ENCODE measurements at places on chromosomes 12 and 14.

DNA sequence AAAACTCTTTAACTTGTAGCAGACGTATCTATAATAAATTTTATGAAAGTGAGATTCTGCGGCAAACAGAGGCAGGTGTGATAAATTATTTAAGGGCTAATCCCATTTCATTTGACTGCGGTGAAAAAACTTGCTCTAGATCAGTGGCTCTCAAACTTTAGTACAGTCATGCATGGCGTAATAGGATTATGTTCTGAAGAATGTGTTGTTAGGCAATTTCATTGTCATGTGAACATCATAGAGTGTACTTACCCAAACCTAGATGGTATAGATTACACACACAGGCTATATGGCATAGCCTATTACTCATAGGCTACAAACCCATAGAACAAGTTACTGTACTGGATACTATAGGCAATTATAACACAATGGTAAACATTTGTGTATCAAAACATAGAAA lies 83.7 kb downstream of the HEATR5A start:
- no peak for DNase-seq

DNA sequence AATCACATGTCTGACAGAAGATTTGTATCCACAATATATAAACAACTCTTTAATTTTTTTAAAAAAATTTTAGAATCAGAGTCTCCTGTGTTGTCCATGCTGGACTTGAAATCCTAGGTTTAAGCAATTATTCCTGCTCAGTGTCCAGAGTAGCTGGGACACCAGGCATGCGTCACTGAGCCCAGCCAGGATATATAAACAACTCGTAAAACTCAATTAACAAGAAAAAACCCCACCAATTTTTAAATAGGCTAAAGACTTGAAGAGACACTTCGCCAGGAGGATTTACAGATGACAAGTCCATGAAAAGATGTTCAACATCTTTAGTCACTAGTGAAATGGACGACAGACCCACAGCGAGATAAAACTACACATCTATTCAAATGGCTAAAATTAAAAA lies 2.0 kb upstream of the SCN8A start:
- no peak for DNase-seq

DNA sequence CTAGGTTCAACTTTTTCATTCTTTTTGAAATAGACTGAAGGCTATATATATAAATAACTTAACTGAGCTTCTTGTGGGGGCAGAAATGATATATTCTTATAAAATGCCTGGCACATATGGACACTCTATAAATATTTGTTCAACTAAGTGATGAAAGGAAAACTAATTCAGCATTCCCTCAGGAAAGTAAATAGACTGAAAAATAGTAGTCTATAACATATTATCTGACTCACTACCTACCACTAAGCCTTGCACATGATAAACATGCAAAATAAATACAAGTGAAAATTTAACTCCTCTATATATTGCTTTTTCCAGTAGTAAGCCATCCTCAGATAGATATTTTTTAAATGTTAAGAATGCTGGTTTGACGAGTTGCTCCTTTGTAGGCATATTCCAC lies 15.7 kb upstream of the BMAL2 start:
- no peak for DNase-seq

GRCh38 chr14:94388384-94389103 lies at the start of gene SERPINA1:
TSS of gene SERPINA1 (minus strand) at chr14:94388602. CDS start at chr14:94383237, 5,365 bp downstream.
- DNase-seq, result no peak

DNA sequence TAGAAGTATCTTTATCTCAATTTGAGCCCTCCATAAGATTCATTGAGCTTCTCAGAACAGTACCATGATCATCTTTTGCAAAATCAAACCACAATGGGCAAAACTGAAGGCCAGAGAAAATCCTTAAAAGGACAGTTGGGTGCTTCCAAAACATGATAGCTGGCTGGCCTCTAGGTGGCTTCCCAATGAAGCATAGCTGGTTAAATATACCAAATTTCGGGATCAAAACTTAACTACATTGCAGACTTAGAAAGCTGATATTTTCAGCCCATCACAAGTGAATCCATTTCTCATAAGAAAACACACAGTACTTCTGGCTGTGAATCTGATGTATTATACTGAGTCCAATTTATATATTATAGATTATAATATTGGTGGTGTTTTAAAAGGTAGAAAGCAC lies 15.3 kb upstream of the PIK3C2G start:
- no peak for DNase-seq

- DNase-seq, result no peak
Measured at GRCh38 chr12:66984962-66985361, 284.2 kb upstream of the CAND1 start.

- no peak for DNase-seq
Measured at GRCh38 chr12:26246483-26247164, 51.3 kb downstream of the SSPN start.

DNA sequence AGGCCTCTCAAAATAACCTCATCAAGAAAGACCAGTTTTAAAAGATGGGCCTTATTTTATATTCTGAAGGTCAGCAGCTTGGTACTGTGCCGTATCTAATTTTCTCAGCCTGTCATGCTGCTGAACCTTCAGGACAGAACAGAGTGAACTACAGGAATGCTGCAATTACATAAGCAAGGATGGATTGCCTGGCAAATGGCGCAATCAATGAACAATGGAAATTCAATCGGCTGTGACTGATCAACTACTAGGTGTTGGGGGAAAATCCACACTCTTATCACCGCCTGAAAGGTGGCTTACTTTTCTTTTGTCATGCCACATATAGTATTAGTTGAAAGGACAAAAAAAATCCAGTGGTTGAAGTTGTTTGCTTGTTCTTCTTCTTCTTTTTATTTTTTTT lies 8.5 kb downstream of the ACSS3 start:
- no peak for DNase-seq

GRCh38 chr12:9925705-9926393 lies 6.3 kb downstream of the CLEC2A start:
- DNase-seq, result no peak

- no peak for DNase-seq
Measured at GRCh38 chr12:112973011-112973735, 5.1 kb upstream of the OAS2 start.

- no peak for DNase-seq
Measured at GRCh38 chr14:104681689-104682074, 7.7 kb upstream of the INF2 start.

GRCh38 chr14:57254884-57255283 lies 13.8 kb downstream of the EXOC5 start:
- DNase-seq, result no peak

DNA sequence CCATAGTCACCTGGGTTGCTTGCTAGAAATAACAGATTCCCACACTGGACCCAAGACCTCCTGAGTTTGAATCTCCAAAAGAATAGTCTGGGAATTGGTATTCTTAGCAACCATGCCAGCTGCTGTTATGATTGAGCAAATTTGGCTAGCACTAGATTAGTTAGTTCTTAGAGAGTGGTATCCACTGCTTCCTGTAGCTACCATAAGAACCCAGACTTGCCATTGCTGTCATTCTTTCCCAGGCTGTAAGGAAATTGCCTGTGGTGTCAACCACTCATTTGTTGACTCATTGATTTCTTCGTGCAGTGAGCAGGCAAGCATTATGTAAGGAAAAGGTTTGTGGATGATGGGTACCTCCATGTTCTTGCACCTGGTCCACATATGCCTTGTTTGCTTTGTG lies 201.8 kb upstream of the RGS6 start:
- DNase-seq, result no peak

DNA sequence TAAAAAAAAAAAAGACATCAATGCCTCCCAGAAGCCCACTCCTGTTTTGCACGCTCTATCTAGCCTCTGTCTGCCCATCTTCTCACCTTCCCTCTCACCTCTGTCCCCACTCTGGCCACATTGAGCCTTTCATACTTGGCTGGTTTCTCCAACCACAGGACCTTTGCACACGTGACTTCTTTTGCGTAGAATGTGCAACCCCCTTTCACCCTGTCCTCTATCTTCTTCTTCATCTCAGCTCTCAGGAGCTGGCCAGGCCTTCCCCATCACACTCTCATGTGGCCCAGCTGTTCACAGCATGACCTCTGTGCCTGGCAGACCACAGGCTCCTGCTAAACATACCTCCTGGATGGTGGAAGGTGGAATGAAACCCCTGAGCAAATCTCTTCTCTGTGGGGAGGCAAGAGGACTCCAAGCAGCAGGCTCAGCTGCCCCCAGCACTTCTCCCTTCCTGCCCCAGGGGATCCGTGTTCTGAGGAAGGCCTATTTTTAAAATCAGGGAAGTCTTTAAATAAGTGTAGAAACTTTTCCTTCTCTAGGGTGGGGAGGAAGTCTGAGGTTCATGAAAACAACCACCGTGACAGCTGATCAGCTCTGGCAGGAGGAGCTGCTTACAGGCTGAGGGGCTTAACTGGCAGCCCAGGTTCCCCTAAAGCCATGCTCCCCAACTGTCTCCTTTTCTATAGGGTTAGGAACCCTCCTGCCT lies 11.6 kb downstream of the HVCN1 start:
- no peak for DNase-seq

DNA sequence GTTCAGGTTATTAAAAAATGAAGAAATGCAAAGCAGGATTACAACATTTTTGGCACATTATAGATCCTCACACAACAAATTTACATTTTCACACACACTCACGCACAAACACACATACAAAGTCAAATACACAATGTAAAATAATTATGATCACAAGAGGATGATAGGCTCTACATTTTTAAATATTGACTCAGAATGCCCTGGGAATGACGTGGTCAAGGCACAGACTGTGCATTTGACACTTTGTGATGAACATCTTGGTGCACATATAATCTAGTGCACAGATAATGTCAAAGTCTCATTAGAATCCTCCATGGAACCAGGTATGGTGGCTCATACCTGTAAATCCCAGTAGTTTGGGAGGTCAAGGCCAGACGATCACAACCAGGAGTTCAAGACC lies 49.4 kb downstream of the DPF3 start:
- no peak for DNase-seq

DNA sequence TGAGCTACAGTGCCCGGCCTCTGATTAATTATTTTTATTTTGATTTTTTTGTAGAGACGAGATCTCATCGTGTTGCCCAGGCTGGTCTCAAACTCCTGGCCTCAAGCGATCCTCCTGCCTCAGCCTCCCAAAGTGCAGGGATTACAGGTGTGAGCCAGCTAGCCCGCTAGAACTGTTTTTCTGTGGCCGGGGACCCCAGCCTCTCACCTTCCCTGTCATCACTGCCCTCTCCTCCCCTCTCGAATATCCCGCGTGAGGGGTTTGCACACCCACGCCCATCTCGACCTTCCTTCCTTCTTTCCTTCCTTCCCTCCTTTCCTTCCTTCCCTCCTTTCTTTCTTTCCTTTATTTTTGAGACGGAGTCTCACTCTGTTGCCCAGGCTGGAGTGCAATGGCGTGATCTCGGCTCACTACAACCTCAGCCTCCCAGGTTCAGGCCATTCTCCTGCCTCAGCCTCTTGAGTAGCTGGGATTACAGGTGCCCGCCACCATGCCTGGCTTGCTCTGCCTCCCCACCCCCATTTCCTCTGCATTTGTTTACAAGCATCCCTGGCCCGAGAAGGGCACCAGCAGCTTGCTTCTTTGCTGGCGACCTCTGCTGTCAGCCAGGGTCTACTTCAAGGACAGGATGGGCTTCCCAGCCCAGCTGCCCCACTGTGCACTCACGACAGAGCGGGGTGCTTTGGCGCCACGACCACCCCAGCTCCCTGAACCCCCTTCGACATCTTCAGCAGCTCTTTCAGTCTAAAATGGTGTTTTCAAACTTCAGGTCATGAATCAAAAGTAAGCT lies 4.3 kb upstream of the TRAF3 start:
- no peak for DNase-seq

DNA sequence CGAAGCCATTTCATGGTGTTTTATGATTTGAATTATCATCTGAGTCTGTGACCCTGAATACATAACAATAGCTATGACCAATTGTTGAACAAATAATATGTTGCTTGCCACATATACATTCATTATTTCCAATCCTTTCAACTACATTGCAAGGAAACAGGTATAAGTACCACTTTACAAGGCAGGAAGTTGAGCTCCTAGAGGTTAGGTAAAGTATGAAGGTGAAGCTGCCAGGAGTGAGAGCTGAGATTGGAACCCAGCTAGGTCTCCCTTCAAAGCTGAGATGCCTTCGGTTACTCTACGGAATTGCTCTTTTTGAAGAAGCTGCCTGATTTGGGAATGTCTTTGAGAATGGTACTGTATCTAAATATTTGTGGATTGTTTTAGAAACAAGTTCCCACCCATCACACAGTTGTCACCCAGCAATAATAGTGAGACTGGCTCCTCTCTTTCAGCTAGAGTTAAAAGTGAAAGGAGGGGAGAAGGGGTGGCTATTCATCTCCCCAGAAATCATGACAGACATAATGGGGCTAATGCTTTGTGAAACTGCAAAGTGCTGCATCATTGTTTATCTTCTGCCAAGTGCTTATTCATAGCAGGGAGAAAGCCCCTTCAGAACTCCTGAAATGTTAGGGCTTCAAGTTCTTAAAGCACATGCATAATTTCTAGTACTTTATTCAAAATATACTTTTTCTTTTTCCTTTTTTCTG lies 75.9 kb upstream of the AMIGO2 start:
- no peak for DNase-seq

DNA sequence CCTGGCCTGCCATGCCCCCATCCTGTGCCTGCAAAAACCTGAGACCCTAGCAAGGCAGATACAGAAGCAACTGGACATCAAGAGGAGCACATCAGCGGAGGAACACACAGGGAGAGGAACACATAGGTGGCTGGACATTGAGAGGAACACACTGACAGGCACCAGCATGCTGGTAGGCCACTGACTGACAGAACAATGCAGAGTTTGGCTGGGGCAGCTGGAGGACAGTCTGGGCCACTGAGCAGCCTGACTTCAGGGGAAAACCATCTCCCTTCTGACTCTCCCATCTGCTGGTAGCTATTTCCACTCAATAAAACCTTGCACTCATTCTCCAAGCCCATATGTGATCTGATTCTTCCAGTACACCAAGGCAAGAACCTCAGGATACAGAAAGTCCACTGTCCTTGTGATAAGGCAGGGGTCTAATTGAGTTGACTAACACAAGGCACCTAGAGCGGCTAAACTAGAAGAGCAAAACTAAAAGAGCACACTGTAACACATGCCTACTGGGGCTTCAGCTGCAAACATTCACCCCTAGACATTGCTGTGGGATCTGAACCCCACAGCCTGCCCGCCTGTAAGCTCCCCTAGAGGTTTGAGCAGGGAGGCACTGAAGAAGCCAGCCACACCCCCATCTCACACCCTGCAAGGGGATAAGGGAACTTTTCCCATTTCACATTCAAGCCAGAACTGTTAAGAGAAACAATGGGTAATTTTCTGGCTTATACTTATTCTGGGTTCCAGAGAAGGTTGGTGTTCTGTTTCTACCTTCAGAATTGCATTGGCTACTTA lies 22.1 kb downstream of the CLECL1 start:
- DNase-seq, result no peak

DNA sequence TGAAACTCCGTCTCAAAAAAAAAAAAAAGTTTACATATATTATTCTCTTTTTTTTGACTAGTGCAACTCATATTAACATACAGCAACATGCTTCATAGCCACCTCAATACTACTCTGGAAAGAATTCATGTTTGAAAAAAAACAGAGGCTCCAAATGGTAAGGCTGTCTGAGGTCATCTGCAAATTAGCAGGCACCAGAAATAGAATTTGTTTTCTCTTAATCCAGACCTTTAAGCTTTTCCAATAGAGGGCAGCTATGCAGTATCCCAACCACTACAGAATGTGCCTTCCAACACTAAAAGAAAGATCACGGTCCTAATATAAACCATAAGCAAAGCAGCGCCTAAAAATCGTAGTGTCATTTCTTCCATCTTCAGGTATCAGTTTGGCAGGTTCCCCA lies 12.0 kb downstream of the C2CD5 start:
- DNase-seq, result no peak
